ENCODE measurements at places on chromosomes 5 and 9.

DNA sequence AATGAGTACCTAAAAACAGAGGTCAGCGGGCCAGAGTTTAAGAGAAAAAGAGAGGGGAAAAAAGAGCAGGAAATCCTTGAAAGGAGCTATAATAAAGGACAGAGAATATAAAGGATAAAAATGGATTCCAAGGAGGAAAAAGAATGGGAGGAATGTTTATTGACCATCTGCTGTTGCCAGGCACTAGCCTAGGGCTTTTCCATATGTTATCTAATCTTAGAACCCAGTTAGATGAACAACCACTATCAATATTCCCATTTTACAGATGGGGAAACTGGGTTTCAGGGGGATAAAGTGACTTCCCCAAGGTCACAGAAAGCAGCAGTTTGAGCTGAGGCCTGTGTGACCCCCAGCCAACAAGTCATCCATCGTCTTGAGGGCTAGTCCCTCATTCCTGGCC is 232.5 kb downstream of the NR3C1 start:
- DNase-seq = no peak

DNA sequence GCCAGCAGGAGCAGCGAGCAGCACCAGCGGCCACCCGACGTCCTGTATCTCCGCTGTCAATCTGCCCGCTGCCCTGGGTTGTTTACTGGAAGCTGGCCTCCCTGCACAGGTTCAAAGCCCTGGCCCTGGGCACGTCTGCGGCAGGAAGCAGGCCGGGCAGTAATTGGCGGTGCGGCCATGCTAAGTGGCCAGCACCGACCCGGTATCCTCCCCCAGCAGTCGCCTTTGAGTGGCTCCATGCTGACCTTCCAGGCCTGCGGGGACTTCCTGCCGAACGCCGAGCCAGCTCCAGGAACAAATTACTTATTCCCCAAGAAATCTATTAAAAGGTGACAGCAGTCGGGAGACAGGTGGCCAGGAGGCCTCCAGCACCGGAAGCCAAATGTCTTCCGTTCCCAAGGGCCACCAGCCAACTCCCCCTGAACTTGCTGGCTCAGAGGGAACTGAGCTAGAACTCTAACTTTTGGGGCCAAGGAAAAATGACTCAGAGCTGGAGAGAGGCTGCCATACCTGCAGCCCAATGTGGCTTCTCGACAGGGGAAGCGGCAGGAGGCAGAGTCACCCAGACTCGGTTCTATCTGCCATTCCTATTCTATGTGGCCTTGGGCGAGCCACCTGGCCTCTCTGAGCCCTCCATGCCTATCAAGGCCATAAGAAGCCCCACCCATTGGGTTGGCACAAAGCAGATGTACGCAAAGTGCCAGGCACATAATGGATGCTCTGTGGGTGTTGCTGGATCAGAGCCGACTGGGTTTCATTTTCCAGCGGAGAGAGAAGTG is 13.7 kb upstream of the PSMB7 start:
- DNase-seq = no peak

DNA sequence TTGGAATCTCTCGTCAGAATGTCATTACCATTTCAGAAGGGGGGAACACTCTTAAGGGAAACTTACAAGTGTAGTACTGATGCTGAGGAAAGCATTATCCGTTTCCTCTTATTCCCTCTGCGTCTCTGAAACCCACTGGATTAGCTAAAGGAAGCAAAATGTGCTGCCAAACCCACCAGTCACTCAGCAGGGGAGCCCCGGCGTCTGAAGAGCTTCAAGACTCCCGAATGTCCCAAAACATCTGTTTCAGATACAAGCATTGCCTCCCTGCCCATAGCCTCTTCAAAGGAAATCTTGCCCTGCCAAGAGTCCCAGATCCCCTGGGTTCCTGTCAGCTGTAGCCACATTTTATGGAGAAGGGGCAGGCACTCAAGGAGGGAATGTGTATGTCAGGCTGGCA is 1.0 kb upstream of the HCN1 start:
- no peak for DNase-seq

GRCh38 chr9:1456301-1457024 is 406.3 kb downstream of the DMRT2 start:
- no peak for DNase-seq

- no peak for DNase-seq
These were observed 21.9 kb upstream of the VDAC1 start for GRCh38 chr5:134026521-134027287.

DNA sequence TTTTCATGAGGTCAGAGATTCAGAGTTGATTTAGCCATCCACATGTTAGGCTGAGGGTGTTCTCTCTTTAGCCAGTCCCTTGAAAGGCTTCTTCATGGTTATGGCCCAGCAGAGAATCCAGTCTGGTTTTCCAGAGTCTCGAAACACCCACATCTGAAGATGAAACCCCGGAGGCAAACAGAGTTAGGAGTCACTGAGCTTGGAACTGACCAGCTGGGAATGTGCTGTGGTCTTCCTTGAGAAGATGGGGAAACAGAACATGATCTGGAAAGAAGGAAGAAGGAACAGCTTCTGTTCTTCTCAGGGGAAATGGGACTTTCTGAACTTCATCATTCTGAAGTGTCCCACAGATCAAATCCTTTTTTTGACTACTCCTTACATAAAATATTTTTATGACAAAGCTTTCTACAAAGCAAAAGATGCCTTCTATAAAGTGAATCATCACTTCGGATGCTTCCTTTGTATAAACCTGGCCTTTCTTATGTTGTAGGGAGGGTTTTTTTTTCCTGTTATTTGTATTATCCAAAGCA is 45.4 kb downstream of the ZNF618 start:
- DNase-seq = no peak

- no peak for DNase-seq
These were observed 51.4 kb downstream of the PPIC start for GRCh38 chr5:122985006-122985700.

DNA sequence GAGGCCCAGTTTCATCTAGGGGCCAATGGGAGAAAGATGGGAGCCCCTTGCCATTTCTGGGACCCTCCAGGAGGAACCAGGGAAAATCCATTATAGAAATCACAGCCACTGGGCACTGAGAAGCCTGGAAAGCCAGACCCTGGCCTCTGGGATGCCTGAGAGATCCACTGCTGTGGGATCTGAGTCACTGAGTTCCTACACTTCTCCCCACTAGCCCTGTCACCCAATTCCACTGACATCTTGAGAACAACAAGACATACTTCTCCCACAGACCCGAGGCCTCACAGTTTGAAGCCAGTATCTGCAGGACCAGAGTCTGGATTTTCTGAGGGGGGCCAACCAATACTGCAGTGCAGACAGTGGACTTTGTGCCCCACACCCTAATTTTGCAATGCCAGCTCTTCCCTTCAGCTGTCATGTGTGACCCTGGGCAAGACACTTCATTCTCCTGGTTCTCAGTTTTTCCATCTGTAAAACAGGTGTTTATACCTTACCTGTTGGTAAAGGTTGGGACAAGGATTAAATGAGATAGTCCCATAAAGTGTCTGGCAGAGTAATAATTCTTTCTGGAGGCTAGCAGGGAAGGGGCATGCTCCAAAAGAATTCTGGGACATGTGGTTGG is 46.5 kb downstream of the CXXC5 start:
- DNase-seq = no peak

DNA sequence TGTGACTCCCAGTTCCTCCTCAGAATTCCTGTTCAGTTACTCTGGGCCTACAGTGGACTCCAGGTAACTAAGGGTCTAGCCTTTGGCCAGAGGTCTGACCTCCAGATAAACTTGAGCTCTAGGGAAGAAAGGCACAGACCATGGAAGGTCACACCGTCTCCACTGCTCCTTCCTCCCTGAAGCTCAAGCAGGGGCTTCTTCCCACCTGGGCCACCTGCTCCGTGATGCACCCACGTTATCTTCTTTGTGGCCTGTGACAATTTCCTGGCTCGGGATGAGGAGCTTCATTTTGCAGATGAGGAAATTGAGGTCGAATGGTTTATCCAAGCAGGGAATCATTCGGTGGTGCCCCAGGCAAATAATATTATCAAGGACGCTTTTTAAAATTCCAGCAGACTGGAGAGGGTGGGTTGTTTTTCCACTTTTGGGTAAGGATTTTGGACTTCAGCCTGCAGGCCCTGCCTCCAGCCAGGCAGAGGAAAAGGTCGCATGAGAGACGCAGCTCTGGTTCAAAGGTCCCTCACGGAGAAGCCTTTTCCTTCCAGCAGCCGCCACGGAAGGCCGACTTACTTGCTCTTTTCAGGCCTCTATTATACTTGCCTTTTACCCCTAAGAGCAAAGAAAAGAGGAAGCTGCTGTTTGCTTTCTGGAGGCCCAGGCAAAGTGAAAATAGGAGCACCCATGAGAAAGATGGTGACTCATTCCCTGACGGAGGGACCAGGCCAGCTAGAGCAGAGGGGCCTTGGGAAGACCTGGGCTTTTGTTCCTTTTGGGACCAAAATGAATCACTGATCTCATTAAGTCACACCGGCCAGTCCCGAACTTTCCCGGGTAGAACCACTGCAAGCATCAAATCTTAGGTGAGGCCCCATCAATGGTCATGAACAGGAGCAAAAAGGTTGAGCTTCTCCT is 22.8 kb upstream of the DUSP1 start:
- no peak for DNase-seq

DNA sequence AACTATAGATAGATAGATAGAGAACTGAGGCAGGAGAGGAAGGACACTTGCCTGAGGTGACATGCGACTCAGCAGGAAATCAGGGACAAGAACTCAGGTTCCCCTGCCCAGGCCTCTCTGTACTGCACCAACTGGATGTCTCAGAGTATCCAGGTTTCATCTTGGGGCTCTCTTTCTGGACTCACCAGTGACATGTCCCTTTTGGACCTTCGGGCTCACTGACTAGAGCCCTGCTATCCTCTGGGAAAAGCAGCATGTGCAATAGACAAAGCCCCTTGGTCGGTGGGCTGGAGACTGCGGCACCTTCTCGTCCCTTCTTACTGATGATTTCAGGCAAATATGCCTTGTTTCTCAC is 104.5 kb downstream of the RGS3 start:
- no peak for DNase-seq

Measured in stimulated activated CD8-positive, alpha-beta memory T cell treated with anti-CD3 and anti-CD28 coated beads, Interleukin-15, amount 100 ng/mL, for 1 hour (primary cell).